Hematopoietic multipotent progenitor cell treated with erythropoietin and hydrocortisone succinate and interleukin-3 and kit ligand, for 6 days (in vitro differentiated cells): ENCODE measurements at places on chromosomes 13 and 19.
A peak's percentile ranks its signal among the peaks of the same experiment; 100 is the strongest.

DNA sequence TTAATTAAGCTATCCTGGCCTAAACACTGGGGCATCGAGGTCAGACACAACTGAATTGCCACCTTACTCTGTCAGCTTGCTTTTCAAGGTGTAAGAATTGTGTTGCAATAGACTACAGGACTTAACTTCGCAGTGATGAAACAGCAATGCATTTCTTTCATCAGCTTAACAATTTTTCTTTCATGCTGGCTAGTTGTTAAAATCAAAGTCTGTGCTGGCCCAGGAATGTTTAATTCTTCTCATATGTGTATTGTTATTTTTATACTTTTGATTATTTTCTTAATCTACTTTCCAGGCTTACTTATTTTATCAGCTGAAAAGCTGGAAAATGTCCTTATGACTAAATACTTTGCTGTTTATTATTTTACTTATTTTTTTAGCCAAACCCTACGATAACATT lies 79.7 kb downstream of the EFNB2 start:
- DNase-seq: no peak

DNA sequence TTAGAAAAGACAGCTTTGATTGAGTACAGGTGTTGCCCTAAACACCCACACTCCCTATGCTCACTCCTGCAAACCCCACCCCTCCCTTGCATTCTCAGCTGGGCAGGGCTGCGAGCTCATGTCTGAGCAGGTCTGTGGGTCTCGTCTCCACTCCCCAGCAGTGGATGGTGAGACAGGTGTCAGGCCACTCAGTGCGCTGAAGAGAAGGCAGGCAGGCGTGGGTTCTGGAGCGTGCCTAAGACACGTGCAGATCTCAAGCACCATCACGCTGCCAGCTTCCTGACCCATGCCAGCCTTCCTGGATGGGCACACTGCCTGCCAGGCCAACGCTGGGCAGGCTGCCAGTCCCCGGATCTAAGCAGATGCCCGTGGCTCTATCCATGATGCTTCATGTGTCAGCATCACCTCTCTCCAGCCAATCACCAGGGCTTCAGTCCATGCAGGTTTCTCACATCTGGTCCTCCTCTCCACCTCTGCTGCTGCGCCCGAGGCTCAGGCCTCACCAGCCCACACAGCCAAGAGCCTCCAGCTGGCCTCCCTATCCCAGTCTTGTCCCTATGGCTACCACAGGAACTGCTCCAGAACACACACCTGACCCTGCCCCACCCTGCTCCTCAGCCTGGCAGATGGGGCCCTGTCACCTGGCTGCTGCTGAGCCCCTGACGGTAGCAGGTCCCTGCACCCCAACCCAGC lies 42.6 kb downstream of the EPS15L1 start:
- no peak for DNase-seq

- no peak for DNase-seq
These were observed 1.3 kb upstream of the GRK1 start for GRCh38 chr13:113665597-113666328.

- no peak for DNase-seq
These were observed 1027.3 kb downstream of the UQCRFS1 start for GRCh38 chr19:28185646-28186045.

GRCh38 chr13:109821103-109821502 lies 34.7 kb upstream of the IRS2 start:
- no peak for DNase-seq

DNA sequence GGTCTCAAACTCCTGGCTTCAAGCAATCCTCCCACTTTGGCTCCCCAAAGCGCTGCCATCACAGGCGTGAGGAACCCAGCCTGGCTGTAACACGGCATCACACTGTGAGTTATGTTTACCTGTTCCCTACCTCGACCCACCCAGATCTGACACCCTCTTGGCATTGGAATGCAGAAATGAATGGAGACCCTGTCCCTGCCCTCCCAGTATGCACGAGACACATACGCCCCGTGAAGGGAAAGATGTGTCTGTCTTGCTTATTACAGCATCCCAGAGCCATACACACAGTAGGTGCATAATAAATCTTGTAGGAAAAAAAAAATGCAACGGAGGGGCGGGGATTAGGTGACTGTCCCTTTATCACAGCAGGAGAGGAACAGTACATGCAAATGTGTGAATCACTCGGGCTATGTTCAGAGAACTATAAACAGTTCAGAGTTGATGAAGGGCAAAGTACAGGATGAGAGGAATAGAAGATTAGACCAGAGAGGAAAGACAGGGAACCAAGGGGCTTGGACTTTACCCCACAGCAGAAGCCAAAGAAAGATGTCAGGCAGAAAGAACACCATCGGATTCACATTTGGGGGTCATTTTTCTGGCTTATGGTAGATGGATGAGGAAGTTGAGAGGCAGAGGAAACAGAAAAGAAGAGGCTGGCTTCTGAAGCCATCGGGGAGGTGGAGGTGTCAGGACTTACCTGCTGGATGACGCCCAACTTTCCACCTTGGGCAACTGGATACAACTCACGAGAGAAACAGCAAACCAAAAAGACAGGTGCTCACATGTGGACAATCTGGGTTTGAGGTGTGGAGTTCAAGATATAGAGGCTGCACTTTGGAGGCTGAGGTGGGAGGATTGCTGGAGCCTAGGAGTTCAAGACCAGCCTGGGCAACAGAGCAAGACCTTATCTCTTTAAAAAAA lies 94.3 kb downstream of the INSR start:
- DNase-seq: peak; percentile 52

DNA sequence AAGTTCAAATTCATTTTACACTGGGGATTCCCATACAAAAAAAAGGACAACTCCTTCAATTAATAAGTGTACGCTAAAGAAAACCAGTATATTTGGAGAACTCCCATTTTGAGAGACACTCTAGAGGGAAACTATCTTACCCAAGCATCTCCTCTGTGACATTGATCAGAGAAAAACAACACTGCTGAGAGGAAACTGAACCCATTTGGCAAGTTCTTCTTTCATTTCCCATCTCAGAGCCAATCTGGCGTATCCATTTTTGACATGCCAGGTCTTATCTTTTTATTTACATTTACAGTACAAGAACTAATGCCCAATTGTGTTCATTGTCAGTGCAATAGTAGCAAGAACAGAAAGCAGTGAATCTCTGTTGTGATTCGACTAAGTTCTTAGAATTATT lies 30.1 kb downstream of the LIG4 start:
- DNase-seq: no peak

GRCh38 chr19:2602391-2603181 lies 99.9 kb downstream of the GNG7 start:
- no peak for DNase-seq

- no peak for DNase-seq
These were observed 2.4 kb downstream of the CDX2 start for GRCh38 chr13:27966641-27967202.

- peak; percentile 75 for DNase-seq
These were observed at the start of gene BRD4 for GRCh38 chr19:15332311-15332996. BRD4 (minus strand) TSS chr19:15332539; CDS start chr19:15273099, 59,440 bp downstream.

GRCh38 chr13:35979361-35979951 lies 151.7 kb downstream of the DCLK1 start:
- no peak for DNase-seq

- DNase-seq: no peak
These were observed 242.1 kb downstream of the ENOX1 start for GRCh38 chr13:43544631-43545030.

DNA sequence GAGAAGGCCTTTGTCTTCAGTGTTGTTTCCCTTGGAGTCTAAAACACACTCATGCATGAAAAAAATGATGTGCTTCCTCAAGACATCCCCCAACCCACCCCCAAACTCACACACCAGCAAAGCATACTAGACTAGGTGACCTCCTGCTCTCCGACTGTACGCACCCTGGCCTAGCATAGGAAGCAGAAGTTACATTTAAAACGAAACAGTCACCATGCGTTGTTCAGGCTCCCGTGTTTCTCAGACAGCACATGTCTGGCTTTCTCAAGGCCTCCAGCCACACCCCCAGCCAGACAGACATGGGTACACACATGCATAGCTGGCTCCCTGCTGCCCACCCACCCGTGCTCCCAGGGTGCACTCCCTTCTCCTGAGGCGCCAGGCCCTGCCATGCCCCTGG lies 28.7 kb upstream of the C1QTNF9 start:
- DNase-seq: no peak

GRCh38 chr13:110216006-110216397 lies 91.0 kb downstream of the COL4A1 start:
- no peak for DNase-seq

GRCh38 chr13:30165071-30165470 lies 142.3 kb downstream of the KATNAL1 start:
- DNase-seq: no peak

GRCh38 chr13:97284558-97284957 lies 62.4 kb downstream of the MBNL2 start:
- no peak for DNase-seq

DNA sequence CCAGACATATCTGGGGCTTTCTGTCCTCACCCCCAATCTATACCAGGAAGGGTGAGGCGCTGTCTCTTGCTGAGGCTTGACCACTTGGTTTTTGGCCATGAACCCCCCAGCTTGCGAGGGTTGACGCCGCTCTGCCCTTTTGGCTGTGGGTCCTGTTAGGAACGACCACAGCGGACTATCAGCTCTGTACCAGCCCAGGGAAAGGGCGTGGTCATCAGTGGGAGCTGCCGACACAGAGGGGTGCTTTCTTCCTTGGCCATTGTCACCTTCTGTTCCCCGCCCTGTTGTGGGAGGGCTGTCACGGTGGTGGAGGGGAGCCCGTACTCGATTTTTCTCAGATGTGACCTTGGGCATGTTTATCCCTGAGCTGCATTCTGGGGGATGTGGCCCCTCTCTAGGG lies 5.7 kb downstream of the DCAF15 start:
- peak; percentile 95 for DNase-seq

DNA sequence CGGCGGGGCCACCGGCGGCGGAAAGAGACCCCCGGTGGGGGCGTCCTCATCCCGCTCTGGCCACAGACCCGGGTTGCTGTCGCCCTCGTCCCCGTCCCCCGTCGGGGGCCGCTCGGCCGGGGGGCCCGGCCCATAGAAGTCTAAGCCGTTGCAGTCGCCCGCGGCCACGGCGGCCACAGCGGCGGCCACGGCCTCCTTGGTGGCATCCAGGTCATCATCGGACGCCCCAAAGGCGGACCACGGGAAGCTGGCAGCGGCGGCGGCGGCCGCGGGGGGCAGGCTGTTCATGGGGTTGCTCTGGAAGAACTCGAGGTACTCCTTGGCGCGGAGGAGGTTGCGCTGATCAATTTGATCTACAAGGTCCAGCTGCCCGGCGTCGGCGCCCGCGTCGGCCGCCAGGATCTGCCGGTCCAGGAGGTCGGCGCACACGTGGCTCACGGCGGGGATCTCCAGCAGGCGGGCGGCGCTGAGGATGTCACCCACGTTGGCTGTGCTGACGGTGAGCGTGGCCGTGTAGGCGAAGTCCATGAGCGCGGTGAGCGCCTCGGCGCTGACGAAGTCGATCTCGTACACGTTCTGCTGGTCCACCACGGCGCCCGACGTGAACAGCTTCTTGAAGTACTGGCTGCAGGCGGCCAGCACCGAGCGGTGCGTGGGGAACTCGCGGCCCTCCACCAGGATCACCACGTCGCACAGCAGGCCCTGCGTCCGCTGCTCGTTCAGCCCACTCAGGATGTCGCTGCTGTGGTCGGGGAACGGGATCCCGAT lies 12.1 kb downstream of the ZBTB7A start:
- DNase-seq: no peak

DNA sequence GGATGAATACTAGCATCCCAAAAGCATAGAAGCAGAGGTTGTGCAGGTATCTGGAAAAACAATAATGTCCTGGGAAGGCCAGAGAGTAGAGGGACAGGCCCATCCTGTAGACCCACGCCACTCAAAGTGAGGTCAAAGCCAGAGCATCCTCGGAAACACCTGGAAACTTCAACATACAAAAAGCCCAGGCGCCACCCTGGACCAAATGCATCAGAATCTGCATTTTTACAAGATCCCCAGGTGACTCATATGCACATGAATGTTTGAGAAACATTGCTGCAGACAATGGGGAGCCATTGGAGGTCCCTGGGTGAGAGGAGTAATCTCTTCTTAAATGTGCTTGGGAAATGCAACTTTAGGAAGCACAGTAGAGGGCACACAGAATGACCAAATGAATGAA lies 684.1 kb downstream of the DIAPH3 start:
- DNase-seq: no peak

DNA sequence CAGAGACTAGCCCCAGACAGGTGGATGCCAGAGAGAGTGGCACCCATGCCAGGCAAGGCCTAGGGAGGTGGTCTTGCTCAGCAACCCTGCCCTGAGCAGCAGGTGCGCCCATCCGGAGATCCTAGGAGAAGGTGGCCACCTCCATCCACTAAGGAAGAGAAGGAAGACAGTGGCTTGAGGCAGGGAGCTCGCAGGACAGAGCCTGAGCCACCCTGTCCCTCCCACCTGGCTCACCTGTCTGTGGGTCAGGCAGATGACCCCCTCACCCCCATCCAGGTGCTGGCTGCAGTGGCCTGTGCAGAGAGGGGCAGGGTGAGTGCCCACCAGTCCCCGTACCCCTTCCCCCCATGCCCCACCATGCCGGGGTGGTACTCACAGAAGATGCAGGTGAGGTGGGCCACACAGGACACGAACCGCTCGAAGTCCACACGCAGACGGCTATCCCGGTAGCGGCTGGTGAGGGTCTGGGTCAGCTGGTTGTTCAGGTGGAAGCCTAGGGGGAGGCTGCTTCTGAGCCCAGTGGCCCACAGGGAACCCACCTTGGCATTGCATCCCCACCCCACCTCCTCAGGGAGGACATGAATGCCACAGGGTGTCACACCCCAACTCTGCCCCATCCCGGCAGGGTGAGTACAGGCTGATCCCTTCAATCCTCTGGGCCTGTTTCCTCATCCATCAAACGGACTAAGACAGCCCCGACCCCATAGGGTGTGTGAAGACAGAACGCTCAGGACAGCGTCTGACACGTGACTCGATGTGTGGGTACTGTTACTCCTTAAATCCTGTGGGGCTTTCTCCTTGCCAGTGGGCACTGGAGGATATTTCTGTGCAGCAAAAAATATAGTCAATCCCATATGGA lies 13.3 kb downstream of the CAPN12 start:
- DNase-seq: no peak

- DNase-seq: peak; percentile 59
These were observed 11.5 kb downstream of the XPO4 start for GRCh38 chr13:20891034-20891433.

GRCh38 chr19:6402837-6403608 lies 10.1 kb upstream of the GTF2F1 start:
- DNase-seq: no peak

GRCh38 chr13:102657630-102658029 lies 37.2 kb downstream of the METTL21C start:
- DNase-seq: peak; percentile 14

DNA sequence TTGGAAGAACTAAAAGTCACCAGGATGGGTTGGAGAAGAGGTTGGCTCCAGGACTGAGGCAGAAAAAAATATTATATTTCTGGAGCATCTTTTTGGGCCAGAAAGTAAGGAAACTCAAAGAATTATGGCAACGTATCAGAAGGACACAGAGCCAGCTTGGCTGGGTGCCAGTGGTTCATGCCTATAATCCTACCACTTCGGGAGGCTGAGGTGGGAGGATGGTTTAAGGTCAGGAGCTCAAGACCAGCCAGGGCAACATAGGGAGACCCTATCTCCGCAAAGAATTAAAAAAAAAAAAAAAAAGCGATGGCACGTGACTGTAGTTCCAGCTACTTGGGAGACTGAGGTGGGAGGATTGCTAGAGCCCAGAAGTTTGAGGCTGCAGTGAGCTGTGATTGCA lies 108.1 kb downstream of the GADD45B start:
- DNase-seq: no peak
